ENCODE measurements at places on chromosomes 3 and 15.

- DNase-seq = no peak
Observed at GRCh38 chr15:89333959-89334509, 590 bp downstream of the POLG start.

GRCh38 chr3:110576960-110577359 is 494.7 kb upstream of the NECTIN3 start:
- no peak for DNase-seq

DNA sequence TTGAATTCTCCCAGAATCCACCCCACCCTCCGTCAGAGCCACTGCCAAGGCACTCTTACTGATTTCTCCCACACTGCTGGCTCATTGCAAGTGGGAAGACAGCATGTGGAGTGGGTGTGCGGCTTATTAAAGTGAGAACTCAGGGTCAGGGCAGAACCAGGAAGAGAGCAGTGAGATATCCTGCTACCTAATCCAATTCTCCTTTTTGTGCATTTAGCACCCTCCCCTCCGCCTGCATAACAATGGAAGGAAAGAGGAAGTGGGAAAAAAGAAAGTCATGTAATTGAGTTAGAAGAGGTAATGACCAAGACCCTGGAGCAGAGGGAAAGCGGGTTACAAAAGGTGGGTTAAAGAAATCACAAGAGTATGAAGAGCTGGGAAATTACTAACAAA is 27.8 kb upstream of the PIK3CB start:
- DNase-seq = no peak

DNA sequence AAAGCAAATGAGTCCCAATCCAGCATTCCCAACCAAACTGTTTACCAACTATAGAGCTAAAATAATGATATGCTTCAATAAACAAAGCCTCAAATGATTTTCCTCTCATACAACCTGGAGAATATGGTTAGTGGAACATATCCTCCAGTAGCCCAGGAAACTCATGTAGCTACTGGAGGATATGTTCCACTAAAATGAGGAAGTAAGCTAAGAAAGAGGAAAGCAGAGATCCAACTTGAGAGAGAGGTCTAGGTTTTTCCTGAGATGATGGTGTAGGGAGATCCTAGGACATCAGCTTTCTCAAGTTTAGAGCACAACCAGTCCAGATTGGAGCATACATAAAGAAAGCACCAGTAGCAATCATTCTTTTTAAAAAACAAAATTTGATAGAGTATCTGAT is 44.6 kb upstream of the SLC4A7 start:
- DNase-seq = no peak

GRCh38 chr3:312160-312733 is 115.7 kb downstream of the CHL1 start:
- DNase-seq = no peak

- no peak for DNase-seq
Observed at GRCh38 chr3:151722856-151723255, 10.9 kb upstream of the AADACL2 start.

DNA sequence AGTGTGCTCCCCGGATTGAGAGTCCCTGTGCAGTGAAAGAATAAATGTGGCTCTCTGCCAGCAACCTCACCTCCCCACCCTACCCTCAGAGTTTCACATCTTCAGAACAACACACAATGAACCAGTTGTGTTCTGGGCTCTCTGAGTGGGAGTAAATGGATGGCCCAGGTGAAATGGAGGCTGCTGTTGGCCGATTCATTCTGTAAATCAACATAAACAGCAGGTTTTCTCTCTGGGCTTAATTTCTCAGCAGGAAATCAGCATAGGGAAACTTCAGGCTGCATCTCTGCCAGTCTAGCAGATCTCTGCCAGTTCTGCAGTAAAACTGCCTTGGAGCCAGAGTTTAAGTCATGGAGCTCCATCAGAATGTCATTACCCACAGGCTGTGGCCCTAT is 54.6 kb upstream of the FURIN start:
- no peak for DNase-seq

- no peak for DNase-seq
Observed at GRCh38 chr3:107209302-107209990, 167.8 kb upstream of the CCDC54 start.

DNA sequence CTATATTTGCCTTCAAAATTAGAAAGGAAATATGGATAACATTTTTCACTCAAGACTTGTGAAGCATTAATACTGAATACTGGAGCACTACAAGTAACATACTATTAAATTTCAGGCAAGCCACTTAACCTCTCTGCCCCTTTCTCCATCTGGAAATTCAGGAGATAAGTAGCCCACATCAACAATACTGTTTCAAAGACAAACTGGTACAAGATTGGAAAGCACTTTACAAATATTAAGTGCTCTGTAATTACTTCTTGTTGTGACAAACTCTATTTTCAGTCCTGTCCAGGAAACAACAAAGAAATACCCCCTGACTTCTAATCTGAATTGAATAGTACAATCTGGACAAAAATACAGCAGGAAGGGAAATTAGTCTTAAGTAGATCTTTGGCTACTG is 49.3 kb downstream of the TMEM212 start:
- no peak for DNase-seq

DNA sequence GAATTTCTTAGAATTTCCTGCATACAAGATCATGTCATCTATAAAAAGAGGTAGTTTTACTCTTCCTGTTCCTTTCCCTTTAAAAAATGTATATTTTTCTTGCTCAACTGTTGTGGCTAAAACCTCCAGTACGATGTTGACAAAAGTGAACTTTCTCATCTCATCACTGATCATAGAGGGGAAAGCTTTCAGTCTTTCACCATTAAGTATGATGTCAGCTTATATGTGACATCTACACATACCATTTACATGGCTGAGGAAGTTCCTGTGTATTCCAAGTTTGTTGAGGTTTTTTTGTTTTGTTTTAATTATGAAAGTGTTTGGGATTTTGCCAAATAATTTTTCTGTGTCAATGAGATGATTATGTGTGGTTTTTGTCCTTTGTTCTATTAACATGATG is 173.6 kb downstream of the PLD1 start:
- no peak for DNase-seq

GRCh38 chr3:57009367-57009766 is 51.1 kb upstream of the SPATA12 start:
- no peak for DNase-seq

DNA sequence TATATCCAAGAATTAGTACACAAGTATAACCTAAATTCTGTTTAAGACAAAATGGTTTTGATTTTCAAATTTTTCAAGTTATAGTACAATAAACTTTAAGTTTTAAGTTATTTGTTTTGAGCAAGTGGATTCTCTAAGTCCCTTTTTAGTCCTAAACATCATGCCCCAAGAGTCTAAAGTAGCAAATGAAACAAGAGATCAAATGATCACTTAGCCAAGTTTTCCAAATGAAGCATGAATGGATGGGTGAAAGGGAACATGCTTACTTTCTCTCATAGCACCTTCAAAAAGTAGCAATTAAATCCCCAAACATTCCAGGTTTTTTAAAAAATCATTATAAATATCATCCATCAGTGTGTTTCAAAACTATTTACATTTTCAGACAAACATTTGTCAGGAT is 19.5 kb downstream of the DLG1 start:
- no peak for DNase-seq

- no peak for DNase-seq
Observed at GRCh38 chr3:159881828-159882309, 106.8 kb upstream of the IL12A start.

Data from GM18507 (cell line).